ENCODE measurements at places on chromosomes 16 and 17. TPM values are rescaled to one million over a fixed set of nuclear protein-coding genes. Genes with fewer than 3 reads are reported as not detected.

GRCh38 chr17:2449486-2449885 lies 48.6 kb upstream of the MNT start:
- DNase-seq = no peak

- no peak for DNase-seq
These were observed 163.9 kb downstream of the ZFHX3 start for GRCh38 chr16:72884037-72884436.

- DNase-seq = no peak
These were observed 9.1 kb downstream of the ZSCAN10 start for GRCh38 chr16:3089717-3090592.

GRCh38 chr16:56357765-56358322 lies 67.5 kb downstream of the AMFR start:
- no peak for DNase-seq

DNA sequence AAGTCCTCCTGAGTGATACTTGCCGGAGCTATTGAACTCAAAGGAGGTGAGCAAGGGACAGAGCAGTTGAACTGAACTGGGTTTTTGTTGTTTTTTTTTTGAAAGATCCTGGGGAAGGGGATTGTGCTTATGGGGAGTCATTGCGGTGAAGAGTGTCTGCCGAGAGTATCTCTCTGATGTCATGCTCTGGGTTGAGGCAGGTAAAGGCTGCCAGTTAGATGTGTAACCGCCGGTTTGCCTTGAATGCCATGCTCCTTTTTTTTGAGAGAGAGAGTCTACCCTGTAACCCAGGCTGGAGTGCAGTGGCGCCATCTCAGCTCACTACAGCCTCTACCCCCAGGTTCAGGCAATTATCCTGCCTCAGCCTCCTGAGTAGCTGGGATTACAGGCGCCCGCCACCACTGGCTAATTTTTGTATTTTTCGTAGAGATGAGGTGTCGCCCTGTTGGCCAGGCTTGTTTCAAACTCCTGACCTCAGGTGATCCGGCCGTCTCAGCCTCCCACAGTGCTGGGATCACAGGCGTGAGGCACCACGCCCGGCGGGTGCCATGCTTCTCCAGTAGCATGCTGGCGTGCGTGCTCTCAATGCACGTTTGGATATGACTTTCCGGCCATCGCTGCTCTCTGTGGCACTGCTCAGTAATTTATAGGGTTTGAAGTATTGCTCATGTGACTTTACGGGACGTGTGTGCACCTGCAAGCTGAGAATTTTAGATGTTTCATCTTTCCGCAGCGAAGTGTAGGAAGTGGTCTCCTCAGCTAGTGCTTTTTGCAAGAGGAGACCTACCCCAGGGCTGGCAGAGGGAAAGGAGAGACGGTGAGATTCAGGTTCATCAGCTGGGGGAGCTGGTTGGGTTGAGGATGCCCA lies 8.5 kb downstream of the ZC3H18 start:
- DNase-seq = no peak

DNA sequence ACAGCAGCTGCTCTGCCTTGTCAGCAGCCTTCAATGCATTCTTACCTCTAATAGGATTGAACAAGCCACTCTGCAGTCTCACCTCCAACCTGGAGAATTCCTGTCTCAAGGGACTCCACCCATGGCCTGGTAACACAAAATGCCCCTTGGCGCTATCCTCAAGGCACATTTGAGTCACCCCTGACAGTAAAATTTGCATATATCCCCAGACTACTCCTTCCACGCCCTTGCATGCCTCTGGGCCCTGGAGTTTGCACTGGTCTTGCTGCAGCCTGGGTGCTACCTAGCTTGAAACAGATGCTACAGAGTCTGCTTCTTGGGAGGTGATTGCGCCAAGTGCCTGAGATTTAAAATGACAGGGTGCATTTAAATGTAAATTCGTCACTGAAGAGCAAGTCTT lies 391.4 kb upstream of the MAF start:
- no peak for DNase-seq

DNA sequence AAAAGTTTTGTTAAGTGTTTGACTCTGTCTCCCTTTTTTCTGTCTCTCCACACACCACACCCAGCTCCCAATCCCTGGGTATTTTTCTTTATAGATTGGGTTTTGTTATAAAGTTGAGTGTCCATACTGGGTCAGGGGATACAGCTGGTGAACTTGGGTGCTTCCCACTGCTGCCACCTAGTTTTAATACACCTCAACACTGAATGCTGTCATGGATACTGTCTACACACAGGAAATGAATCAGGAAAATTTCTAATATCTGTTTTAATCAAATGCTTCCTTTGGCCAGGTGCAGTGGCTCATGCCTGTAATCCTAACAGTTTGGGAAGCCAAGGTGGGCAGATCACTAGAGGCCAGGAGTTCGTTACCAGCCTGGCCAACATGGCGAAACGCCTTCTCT lies 5.3 kb upstream of the TAOK1 start:
- no peak for DNase-seq

- no peak for DNase-seq
These were observed 32.1 kb downstream of the MAP1LC3B start for GRCh38 chr16:87424266-87424665.

DNA sequence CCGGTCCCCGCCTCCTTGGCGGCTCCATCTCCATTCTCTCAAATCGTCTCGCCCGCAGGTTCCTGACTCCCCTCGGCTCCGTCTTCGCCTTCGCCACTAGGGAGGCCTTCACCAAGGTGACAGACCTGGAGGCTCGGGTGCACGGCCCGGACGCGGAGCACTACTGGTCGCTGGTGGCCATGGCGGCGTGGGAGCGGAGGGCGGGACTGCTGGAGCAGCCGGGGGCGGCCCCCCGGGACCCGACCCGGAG lies 862 bp downstream of the GLTPD2 start:
- no peak for DNase-seq

DNA sequence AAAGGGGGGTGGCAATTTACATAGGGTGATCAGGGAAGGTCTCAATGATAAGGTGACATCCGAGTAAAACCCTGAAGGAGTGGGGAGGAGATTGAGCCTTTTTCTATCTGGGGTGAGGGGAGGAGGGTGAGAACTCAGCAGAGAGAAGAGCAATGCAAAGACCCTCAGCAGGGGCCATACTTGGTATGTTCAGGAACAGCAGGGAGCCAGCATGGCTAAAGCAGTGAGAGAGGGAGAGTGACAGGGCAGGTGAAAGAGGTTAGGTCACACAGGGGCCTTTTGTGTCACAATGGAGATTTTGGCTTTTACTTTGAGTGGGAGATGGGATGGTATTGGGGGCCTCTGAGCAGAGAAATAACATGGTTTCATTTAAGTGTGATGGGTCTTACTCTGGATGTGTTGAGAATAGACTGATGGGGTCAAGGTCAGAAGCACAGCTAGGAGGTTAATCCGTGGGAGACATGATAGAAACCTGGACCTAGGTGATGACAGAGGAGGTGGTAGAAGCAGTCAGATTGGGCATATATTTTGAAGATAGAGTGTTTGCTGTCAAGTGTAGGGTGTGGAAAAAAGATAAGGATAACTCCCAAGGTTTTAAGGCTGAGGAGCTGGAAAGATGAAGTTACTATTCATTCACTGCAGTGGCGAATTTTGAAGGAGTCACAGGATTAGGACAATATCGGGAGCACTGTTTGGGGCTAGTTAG lies 6.2 kb downstream of the SP2 start:
- DNase-seq = no peak

- DNase-seq = no peak
These were observed 6.6 kb upstream of the GLIS2 start for GRCh38 chr16:4309102-4309832.

GRCh38 chr16:10252155-10252554 lies 69.9 kb upstream of the GRIN2A start:
- no peak for DNase-seq

DNA sequence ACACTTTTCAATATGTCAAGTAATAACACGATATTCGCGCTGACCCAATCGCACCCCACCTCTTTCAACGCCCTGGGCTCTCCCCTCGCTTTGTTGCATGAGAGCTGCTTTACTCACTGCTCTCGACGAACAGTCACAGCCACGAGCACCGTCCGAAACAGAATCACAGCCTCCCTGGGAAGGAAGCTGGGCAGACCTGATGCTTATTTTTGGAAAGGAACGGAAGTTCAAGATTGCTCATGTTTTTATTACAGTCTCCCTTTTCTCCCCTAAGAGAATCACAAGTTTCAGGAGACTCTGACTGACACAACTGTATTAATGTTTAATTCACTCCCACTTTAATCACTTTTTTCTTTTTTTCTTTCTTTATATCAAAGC lies 67.8 kb downstream of the ANKRD11 start:
- DNase-seq = no peak

- no peak for DNase-seq
These were observed 23.5 kb upstream of the FOXK2 start for GRCh38 chr17:82495844-82496528.

DNA sequence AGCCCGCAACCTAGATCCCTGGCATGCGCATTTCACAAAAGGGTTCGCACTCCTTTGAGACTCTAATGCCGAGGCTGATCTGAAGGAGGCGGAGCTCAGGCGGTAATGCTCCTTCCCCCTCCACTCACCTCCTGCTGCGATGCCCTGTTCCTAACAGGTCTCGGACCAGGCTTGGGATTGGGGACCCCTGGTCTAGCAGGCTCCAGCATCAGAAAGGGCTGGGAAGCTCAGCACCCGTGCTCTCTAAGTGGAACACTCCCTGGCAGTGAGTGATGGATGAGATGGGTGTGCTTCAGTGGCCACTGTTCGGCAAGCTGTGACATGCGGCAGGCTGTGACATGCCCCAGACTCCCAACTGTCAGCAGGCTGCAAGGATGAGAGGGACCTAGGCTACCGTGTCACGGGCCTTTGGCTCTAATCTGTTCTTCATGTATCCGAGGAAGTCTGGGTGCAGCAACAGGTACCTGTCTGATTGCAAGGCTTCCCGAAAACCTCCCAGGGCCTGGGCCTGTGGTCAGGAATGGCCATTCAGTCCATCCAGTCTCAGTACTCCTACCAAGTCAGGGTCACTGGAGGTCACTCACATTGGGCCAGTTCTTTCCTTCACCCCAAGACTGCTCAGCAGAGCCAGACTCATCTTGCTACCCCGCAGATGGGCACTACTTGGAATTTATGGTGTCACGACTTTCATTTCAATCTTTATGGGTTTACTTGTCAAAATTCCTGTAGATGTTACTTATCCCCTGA lies 1.3 kb upstream of the ST6GALNAC2 start:
- DNase-seq = no peak

DNA sequence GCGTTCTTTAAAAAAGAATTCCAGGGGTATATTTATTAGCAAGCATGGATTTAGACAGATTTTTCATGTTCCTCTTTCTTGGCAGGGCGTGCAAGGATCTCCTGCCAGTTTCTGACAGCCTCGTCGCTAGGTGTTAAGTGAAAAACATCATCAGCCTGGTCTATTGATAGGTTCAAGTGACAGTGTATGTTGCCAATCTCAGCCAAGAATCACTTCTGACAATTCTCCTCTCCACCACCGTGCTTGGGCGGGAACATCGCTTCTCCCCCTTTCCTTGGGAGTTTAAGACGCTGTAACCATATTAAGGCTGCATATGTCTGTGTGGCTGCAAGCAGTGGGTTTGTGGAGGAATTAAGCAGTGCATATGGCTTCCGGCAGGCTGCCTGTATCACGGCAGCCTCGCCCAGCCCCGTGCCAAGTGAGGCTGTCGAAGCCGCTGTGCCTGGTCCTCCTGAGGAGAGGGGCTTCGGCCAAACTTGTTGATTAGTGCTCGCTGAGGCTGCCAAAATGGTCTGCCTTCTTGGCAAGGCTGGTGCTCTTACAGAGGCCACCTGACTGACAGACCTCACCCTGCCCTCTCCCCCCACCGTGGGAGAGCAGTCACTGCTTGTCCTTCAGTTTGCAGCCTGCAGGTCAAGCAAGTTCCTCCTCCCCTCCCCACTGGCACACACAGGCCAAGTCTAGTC lies 132.2 kb upstream of the MPHOSPH6 start:
- no peak for DNase-seq

GRCh38 chr16:1245452-1246020 lies 5.0 kb downstream of the TPSAB1 start:
- no peak for DNase-seq

- DNase-seq = no peak
These were observed 5.7 kb downstream of the KCNJ16 start for GRCh38 chr17:70080541-70081347.

GRCh38 chr16:1330260-1330914 lies 3.1 kb upstream of the BAIAP3 start:
- DNase-seq = no peak

GRCh38 chr16:11793840-11794239 lies 3.2 kb downstream of the ZC3H7A start:
- no peak for DNase-seq

DNA sequence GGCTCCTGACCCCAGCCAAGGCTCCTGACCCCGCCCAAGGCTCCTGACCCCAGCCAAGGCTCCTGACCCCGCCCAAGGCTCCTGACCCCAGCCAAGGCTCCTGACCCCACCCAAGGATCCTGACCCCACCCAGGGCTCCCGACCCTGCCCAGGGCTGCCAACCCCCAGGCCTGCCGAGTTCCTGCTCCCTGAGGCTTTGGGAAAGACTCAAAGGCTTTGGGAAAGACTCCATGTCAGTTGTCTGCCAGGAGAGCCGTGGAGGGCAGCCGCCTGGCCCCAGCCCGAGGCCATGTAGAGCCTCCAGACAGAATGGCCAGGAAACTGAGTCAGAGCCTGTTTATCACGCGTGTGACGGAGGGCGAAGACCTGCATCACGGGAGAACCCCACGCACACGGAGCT lies 21.1 kb downstream of the CBFA2T3 start:
- no peak for DNase-seq

DNA sequence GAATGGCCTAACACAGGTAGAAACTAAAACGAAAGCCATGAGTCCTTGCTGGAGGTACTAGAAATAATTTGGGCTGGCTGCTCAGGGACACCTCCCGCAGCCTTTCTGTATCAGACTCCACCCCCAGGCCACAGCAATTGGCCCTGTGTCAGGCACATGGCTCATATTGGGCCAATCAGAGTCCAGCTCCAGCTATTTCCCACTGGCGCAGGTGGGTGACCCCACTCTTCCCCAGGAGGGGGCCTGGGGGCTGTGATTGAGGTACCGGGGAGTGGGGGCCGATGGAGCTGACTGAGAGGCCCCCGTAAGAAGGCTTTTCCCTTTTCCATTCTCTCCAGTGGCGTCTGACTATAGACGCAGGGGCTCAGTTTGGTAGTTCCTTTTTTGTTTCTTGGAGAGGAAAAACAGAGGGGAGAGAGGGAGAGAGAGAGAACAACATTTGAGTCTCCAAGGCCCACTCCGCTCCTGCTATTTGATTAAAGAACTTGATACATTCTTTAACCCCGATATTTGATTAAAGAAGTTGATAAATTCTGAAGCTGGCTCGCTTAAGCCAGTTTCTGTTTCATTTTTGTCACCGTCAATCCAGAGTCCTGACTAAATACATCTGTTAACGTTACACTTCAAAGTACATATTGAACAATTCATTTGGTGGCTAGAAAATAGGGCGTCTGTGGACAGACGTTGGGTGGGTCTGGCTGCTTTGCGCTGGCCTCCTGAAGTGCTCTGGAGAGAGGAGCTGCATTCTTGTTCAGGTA lies 26.3 kb downstream of the FOXL1 start:
- DNase-seq = no peak

- DNase-seq = no peak
These were observed 127.6 kb downstream of the UTP18 start for GRCh38 chr17:51387986-51388385.

Gene CHRNE
- polyA plus RNA-seq = 1.8 TPM

Gene KRT28
- not detected for polyA plus RNA-seq

Gene VMP1
- polyA plus RNA-seq = 90.1 TPM

Gene TLCD2
- 5.5 TPM for polyA plus RNA-seq

Gene ALOX15
- polyA plus RNA-seq = 0.32 TPM

Gene STX1B
- polyA plus RNA-seq = 1.6 TPM

Gene RHBDF1
- polyA plus RNA-seq = 25.7 TPM

Gene NPIPB8
- polyA plus RNA-seq = 0.73 TPM

Gene SPATA32
- 0.22 TPM for polyA plus RNA-seq

Gene KRT33A
- not detected for polyA plus RNA-seq

Gene SLFN14
- polyA plus RNA-seq = 0.18 TPM

Measured in renal cortex interstitium (tissue), 15 donors.